H1 (cell line): ENCODE measurements at places on chromosomes 7 and 10. TPM values are rescaled to one million over a fixed set of nuclear protein-coding genes. Genes with fewer than 3 reads are reported as not detected.

SCIN gene
- 1.9 and 2.3 TPM in 2 replicates for total RNA-seq

DNA sequence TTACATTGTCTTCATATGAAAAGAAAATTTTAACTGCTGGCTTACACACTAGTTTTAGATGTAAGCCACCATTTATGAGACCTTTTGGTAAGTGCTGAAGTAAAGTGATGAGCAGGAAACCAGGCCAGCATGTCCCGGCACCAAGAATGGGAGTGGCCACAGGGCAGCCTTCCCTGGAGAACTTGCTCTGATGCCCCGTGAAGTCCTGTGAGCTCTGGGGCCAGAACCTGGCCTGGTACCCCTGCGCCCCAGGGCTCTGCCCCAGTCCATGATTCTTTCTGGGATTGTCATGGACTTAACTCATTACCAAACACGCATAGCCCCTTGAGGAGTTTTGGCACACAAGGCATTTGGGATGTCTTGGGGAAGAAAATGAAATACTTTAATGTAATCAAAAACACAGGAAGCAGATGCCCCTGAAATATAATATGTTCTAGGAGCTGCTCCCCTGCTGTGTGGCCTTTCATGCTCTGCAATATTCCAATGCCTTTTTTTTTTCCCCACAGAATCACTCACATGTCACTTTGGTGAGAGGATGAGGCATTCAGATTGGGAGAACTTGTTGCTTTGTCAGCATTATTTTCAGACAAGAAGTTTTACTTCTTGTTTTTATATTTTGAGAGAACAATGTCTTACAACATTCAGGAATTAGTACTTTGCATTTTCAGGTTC, 53.1 kb upstream of the CXCL12 start:
- H3K27ac ChIP-seq, result no peak overlapping the region
- H3K4me3 ChIP-seq, result no peak overlapping the region
- no peaks in the 10 kb centered on the region for H3K36me3 ChIP-seq
- H3K4me1 ChIP-seq, result no peaks in the 10 kb centered on the region
- H3K27me3 ChIP-seq, result no peaks in the 10 kb centered on the region

GRCh38 chr10:79404231-79404609, 41.2 kb downstream of the ZCCHC24 start:
- H3K4me1 ChIP-seq, result peaks cover 5% of the 10 kb centered on the region
- no peaks in the 10 kb centered on the region for H3K27me3 ChIP-seq
- DNase-seq, result no peak
- H3K36me3 ChIP-seq, result no peaks in the 10 kb centered on the region

GRCh38 chr7:128311013-128311412, 32.7 kb downstream of the RBM28 start:
- H3K4me1 ChIP-seq, result no peaks in the 10 kb centered on the region
- no peak overlapping the region for H3K4me3 ChIP-seq
- no peaks in the 10 kb centered on the region for H3K27me3 ChIP-seq
- peaks cover 71% of the 10 kb centered on the region for H3K36me3 ChIP-seq

- H3K4me3 ChIP-seq, result no peak overlapping the region
- H3K27ac ChIP-seq, result no peak overlapping the region
- H3K4me1 ChIP-seq, result no peaks in the 10 kb centered on the region
These were observed 277.3 kb downstream of the CELF2 start for GRCh38 chr10:11294831-11295450.

DNA sequence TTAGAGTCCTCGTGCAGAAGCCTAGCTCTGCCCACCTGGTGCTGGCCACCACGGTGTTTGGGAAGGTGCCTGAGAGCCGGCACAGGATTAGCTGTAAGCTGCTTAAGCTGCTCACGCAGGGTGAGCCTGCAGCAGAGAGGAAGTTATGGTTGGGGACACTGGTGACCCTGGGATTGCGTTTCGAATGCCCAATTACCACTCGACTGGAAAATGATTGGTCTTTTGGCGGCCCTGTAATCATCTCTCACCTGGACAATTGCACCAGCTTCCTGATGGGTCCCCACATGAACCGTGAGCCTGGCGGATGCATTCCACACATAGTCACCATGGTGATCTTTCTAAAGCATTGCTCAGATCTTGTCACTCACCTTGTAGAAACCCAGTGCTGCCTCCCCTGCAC, 442.3 kb upstream of the ZMIZ1 start:
- H3K4me3 ChIP-seq, result no peak overlapping the region
- H3K4me1 ChIP-seq, result no peaks in the 10 kb centered on the region
- H3K27me3 ChIP-seq, result peaks cover 3% of the 10 kb centered on the region; the same call in 1 of the 2 replicates
- no peak overlapping the region for H3K27ac ChIP-seq
- no peaks in the 10 kb centered on the region for H3K36me3 ChIP-seq

HIPK2 gene
- total RNA-seq, result 24.3 and 24.4 TPM in 2 replicates
